ENCODE measurements at places on chromosomes 6 and 20.

DNA sequence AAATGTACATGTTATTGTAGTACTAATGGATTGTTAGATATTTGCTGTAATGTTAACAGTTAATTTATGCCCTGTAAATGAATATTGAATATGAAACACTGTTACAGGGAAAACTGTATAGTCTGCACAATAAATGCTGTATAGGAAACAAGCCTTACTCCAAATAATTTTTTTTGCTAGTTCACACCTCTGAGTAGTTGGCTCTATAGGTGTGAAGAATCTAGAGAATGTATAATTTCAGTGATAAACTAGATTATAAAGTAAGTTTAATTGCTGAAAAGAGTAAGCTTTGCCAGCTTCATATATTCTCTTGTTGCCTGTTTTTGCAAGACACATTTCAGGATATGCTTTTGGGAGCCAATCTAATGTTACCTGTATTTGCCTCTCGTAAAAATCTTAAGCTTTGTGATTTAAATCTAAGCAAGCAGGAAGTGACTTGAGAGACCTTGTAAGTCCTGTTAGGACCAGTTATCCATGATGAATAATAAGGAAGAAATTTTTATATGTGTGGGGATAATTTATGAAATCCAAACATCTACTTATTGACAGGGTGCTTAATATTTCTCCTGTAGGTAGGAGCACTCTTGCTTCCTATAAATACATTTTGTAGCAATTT lies 232.4 kb downstream of the ZFAND3 start:
- DNase-seq: no peak

GRCh38 chr6:14038467-14039437 lies 78.8 kb upstream of the CD83 start:
- DNase-seq: peak; percentile 25

DNA sequence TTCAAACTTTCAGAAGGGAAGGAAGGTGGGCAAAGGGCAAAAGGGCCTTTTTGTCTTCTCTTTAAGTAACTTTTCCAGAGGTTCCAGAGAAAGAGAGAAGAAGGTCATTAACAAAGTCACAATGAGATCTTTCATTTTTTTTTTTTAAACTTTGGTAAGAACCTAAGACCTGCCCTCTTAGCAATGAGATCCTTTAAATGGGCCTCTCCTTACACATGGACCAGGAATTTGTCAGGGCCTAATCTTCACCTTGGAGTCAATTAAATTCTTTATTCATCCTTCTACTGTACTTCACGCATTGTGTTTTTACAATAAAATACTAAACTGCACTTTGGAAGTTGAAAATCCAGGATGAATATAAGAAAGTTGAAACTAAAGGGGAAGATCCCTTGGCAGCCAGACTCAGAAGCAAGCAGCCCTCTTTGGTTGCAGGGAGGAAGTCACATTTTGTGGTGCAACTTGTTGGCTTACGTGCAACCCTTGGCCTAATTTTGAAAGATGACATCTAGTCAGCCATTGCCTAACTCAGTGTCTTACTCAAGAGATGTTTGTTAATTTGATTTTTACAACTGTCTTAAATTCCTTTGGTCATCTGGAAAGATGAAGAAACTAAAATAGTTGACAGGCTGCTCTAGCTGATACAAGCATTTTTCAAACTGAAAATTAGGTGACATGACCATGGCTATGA lies 11.9 kb upstream of the TMEM170B start:
- DNase-seq: peak; percentile 79

- no peak for DNase-seq
Measured at GRCh38 chr6:22926790-22927354, 357.5 kb downstream of the HDGFL1 start.

GRCh38 chr6:119368921-119369320 lies 19.4 kb upstream of the MAN1A1 start:
- no peak for DNase-seq

DNA sequence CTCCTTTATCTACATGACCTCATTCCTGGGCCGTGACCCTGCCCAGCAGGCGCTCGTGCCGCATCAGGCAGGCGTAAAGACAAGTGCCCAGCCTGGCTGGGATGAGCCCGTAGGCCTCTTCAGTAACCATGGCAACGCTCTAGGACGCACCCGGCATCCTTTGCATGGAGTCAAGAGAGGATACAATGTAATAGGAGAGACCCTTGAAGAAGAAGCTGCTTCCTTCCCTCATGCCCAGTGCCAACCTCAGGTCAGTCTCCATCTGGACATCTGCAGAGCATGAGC lies 5.0 kb upstream of the LSM14B start:
- no peak for DNase-seq

GRCh38 chr6:454148-454991 lies 62.8 kb downstream of the IRF4 start:
- no peak for DNase-seq

DNA sequence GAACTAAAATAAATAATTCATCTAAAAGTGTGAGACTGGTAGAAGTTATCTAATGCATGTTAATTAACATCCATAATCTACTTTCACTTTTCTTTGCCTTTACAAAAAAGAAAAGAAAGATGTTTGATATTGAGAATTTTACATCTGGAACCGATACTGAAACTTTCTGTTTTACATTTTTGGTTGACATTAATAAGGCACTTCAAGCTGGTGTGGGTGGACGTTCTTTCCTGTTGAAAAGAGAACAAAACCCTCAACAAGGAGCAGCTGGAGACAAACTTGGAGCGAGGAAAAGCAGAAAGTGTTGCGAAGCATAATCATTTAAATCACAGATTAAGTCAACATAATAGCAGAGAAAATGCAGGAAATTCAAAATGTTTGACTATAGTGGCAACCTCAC lies 575.2 kb upstream of the ADGRB3 start:
- DNase-seq: peak; percentile 22

GRCh38 chr6:110250058-110250457 lies 69.8 kb downstream of the CDC40 start:
- no peak for DNase-seq

GRCh38 chr6:53795340-53795701 lies 516 bp downstream of the LRRC1 start:
- peak; percentile 33 for DNase-seq

DNA sequence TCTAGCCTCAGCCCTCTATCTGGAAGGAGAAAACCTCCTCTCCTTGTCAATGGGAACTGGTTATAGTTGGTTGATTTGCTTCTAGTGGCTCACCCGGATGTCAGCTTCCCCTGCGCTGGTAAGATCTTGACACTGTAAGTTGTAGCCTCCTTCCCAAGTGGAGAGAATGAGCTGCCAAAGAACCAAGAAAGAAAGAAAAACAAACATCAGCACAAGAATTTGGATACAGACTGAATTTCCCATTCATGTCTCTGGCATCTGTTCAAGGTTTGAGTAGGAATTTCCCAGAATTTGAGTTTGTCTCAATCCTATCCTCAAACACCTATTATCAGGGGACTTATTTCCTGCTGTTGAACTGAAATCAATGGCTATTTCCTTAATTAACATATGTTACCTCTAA lies 44.1 kb downstream of the ELOVL2 start:
- peak; percentile 66 for DNase-seq

GRCh38 chr6:70538376-70538775 lies 28.4 kb upstream of the SDHAF4 start:
- no peak for DNase-seq

DNA sequence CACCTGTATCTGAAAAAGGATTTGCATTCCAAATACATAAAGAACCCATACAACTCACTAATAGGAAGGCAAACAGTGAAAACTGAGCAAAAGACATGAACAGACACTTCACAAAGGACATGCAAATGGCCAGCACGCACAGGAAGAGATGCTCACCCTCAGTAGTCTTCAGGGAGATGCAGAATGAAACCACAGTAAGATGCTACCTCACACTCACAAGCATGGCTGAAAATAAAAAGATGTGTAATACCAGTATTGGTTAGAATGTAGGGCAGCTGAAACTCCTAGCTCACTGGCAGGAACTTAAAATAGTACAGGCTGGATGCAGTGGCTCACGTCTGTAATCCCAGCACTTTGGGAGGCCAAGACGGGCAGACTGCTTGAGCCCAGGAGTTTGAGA lies 64.6 kb downstream of the SNX5 start:
- DNase-seq: no peak

- DNase-seq: no peak
Measured at GRCh38 chr20:45432294-45432693, 16.4 kb downstream of the PIGT start.

- no peak for DNase-seq
Measured at GRCh38 chr20:61704661-61705060, 361.0 kb downstream of the TAF4 start.

DNA sequence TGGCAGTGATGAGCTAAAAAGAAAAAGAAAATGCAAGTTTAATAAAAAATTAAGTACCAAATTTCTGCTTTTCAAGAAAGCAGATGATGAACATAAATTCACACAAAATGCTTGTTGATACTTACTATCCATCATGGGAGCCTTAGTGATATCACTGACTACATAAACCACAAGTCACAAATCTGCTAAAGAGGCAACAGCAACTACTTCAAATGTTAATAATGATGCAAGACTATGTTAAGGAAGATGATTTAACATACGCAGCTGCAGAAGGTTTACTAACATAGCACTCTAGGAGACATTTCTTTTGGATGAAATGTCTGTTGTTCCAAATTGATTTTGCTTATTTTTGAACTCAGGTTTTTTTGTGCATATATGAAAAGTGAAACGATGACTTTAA lies 18.6 kb downstream of the FYN start:
- DNase-seq: peak; percentile 57

DNA sequence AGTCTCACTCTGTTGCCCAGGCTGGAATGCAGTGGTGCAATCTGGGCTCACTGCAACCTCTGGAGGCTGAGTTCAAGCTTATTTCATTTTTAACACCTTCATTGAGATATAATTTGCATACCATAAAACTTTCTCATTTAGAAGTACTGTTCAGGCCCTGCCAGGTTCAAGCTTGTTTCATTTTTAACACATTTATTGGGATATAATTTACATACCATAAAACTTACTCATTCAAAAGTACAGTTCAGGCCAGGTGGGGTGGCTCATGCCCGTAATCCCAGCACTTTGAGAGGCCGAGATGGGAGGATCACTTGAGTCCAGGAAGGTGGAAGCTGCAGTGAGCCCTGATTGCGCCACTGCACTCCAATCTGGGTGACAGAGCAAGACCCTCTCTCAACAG lies 5.5 kb downstream of the OR2B6 start:
- DNase-seq: no peak

GRCh38 chr6:36487698-36488097 lies 44.9 kb downstream of the KCTD20 start:
- DNase-seq: no peak

DNA sequence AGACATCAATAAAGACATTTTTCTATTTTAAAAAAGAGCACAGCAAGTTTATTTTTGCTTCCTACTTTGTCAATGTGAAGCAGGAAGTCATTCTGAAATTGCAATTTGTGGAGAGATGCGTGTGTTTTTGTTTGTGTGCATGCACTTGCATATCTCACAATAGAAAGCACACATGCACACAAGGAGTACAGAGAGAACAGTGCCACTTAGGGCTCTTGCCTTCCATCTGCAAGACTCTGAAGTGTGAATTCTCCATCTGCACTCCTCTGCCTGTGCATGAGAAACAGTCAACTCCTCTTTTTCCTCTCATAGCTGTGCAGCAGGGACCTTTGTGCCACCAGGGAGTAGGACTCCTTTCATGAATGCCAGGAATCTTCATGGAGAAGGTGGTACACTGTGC lies 316.3 kb upstream of the CNR1 start:
- no peak for DNase-seq

GRCh38 chr6:148716811-148717210 lies 30.0 kb upstream of the UST start:
- DNase-seq: peak; percentile 30

GRCh38 chr6:140849456-140849855 lies 1283.3 kb upstream of the GJE1 start:
- peak; percentile 18 for DNase-seq

- peak; percentile 98 for DNase-seq
Measured at GRCh38 chr6:14706378-14706929, 539.4 kb upstream of the JARID2 start.

- peak; percentile 61 for DNase-seq
Measured at GRCh38 chr6:81792826-81793225, 40.3 kb upstream of the TENT5A start.

GRCh38 chr6:31422587-31422986 lies 19.2 kb downstream of the MICA start:
- DNase-seq: no peak

GRCh38 chr6:90296341-90297114 lies at the start of gene BACH2:
TSS of gene BACH2 (minus strand) at chr6:90296843. CDS start at chr6:90008844, 287,999 bp downstream.
- peak; percentile 83 for DNase-seq

DNA sequence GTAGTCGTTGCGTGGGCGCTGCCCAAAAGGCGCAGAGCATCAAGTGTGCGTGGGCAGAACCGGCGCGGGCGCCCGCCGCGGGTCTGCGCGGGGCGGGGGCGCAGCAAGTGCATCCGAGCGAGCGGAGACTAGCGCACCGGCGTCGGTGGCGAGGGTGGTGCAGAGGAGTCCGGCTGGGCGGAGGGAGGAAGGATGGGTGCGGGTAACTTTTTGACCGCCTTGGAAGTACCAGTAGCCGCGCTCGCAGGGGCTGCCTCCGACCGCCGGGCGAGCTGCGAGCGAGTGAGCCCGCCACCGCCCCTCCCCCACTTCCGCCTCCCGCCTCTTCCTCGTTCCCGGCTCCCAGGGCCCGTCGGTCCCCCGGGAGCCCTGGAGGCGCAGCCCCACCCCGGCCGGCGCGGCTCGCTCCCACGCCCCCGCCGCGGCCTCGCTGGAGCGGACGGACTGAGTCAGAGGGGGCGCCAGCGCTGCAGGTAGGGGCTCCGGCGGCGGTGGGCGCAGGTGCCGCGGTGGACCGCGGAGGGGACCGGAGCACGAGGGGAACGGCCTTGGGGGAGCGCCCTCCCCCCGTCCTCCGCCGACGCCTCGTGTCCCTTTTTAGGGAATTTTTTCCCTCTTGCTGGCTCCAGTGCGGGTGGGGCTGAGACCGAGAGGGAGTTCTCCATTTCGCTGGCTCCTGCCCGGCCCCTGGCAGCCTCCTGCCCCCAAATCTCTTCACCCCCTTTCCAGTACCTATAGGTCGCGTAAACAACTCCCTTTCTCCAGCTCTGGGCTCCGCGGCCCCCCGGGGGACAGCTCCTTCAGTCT lies 1.6 kb upstream of the DBNDD2 start:
- no peak for DNase-seq

DNA sequence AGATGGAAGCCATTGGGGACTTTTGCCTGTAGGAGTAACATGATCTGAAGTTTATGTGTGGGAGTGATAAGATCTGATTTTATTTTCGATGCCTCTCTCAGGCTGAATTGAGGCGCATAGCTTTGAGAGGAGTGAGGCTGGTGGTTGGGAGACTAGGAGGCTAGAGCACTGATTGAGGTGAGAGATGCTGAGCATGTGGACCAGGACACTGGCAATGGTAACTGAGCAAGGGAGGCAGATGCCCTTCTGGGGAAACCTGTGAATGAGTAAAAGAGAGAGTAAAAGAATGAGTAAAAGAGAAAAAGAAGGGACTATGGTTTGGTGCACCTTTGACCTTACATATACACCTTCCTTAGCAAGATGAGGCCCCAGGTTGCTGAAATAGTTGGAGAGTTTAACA lies 3.0 kb downstream of the RRP36 start:
- no peak for DNase-seq

DNA sequence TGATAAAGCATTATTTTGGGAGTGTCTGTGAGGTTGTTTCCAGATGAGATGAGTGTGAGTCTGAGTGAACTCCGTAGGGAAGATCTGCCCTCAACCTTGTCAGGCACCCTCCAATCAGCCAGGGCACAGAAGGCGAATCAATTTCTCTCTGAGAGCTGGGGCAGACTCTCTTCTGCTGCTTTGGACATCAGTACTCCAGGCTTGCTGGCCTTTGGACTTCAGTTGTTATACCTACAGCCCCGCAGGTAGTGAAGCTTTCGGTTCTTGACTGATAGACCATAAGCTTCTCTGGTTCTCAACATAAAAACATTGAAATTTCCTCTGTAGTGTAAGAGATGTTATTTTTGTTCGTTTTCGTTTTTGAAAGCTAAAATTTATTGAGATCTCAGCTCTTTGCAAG lies 71.4 kb downstream of the MAFB start:
- DNase-seq: no peak

Measured in choroid plexus epithelial cell (primary cell).